ENCODE measurements at places on chromosomes 4 and X. TPM values are rescaled to one million over a fixed set of nuclear protein-coding genes. Genes with fewer than 3 reads are reported as not detected.

The FRMD7 gene
- total RNA-seq: not detected

The RHOXF2B gene
- not detected for total RNA-seq

The GPR82 gene
- total RNA-seq: not detected

The GNRHR gene
- total RNA-seq: not detected

The CEP135 gene
- 6.2 TPM for total RNA-seq

The TRO gene
- total RNA-seq: 0.74 TPM

The RNF175 gene
- total RNA-seq: not detected

The TCEAL7 gene
- not detected for total RNA-seq

The GLUD2 gene
- total RNA-seq: 2.4 TPM

The CCNA2 gene
- 49.1 TPM for total RNA-seq

The XAGE2 gene
- not detected for total RNA-seq

The ITM2A gene
- not detected for total RNA-seq

The SUPT20HL2 gene
- total RNA-seq: not detected

The FRMPD3 gene
- 0.09 TPM for total RNA-seq

The VGLL1 gene
- total RNA-seq: not detected

The TCEAL6 gene
- not detected for total RNA-seq

The CABS1 gene
- not detected for total RNA-seq

The HSFX3 gene
- not detected for total RNA-seq

The MAGEB4 gene
- not detected for total RNA-seq

The GAGE12F gene
- total RNA-seq: not detected

The HOPX gene
- not detected for total RNA-seq

The MTNR1A gene
- total RNA-seq: 0.43 TPM

The LRAT gene
- total RNA-seq: 0.11 TPM

The PARM1 gene
- total RNA-seq: 0.48 TPM

The QRFPR gene
- not detected for total RNA-seq

The PRICKLE3 gene
- total RNA-seq: 18.2 TPM

The ZNF81 gene
- total RNA-seq: 6.4 TPM

The ASMTL gene
- total RNA-seq: 17.0 TPM

The CXorf65 gene
- not detected for total RNA-seq

The MAGEA1 gene
- 0.23 TPM for total RNA-seq
